Stimulated activated CD4-positive, alpha-beta T cell treated with anti-CD3 and anti-CD28 coated beads, Interleukin-15, amount 100 ng/mL, for 48 hours (primary cell): ENCODE measurements at places on chromosomes 3 and 15.

- no peak for DNase-seq
Observed at GRCh38 chr3:89690646-89691045, 583.2 kb downstream of the EPHA3 start.

DNA sequence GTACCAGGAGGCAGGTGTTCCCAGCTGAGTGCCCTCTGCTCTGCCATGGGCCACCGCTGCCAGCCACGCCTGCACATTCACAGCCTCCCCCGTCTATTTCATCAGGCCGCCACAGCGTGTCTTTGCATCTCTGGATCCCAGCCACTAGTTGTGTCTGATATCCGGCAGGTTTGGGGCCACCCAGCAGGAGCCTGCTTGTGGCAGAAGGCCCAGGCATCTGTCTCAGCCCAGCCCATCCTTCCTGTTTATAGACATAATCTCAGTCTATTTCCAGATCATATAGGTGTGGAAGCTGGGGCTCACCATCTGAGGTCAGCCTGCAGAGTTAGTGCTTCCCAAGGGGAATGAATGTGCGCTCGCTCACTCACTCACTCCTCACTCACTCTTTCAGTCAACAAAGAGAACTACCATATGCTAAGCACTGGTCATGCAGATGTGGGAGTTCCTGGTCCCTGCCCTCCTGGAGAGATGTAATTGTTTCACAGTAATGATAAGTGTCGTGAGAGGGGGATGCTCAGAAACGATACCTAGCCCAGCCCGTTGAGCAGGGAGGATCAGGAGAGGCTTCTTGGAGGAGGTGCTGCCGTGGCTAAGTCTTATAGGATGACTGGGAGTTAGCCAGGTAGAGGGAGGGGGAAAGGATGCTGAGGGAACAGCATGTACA lies 60.6 kb downstream of the FGD5 start:
- DNase-seq: peak; percentile 9

DNA sequence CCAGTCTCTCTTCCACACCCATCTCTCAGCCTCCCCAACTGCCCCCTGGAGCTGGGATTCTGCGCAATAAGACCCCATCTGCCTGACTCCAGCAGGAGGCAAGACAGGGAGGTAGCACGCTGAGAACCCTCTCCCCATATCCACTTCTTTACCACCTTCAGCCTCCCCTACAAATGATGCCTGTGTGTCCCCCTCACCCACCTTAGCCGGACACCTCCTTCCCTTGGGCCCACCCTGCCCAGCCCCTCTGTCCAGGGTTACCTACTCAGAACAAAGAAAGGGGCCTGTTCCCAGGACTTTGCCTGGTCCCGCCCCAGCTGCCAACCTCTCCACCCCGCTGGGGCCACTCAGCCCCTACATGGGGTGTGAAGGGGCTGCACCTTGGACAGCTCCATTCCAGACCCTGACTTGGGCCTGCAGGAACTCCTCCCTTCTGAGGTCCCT lies 40.8 kb upstream of the ATP2B2 start:
- no peak for DNase-seq

- DNase-seq: no peak
Observed at GRCh38 chr15:55750706-55751105, 7.8 kb upstream of the PRTG start.

DNA sequence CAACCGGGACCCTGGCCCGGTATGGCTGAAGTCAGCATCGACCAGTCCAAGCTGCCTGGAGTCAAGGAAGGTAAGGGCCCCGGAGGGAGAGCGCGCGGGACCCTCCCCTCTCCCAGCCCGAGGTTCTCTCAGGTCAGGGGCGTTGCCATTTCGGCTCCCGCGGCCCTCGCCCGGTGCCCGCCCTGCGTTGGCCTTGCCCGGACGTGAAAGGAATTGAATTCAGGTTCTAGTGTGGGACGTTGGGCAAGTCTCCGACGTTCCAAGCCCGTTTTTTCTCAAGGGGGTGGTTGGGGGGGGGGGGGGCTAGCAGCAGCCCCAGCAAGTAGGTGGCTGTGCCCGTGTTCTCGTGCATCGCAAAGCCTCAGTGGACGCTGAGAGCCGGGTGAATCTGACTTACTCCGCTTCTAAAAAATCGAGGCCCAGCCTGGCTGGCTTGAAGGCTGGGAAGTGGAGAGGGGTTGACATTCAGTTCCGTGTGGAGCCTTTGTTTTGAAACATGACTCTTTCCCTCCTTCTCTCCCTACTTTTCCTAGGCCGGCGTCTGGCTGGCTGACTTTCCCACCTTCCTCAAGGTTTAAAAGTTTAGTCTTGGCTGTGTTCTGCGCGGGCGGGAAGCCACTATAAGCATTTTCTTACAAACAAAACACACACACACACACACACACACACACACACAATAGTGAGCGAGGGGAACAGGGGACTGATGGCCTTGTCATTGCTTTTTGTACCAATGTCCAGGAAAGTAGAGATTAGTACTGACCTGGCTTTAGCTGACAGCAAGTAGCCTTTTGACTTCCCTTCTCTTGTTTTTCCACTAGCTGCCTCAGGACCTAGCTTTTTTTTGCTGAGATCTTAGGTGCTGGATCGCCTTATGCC lies at the start of gene UTS2B:
TSS of gene UTS2B (minus strand) at position 873 of the 876 bp plus-strand sequence. CDS start 48,337 bp downstream, outside the sequence.
- no peak for DNase-seq

DNA sequence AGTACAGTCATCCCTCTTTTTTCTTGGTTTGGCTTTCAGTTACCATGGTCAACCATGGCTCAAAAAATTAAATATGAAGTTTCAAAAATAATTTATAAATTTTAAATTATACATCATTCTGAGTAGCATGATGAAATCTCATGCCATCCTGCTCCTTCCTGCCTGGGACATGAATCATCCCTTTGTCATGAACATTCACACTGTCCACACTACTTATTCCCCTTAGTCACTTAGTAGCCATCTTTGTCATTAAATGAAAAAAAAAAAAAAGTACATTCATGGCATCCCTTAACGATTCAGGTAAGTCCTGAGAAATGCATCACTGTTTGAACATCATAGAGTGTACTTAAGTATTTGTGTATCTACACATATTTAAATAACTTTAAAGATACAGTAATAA lies 1046.3 kb downstream of the ROBO2 start:
- DNase-seq: no peak

- DNase-seq: no peak
Observed at GRCh38 chr15:38553071-38553470, 11.5 kb downstream of the RASGRP1 start.

DNA sequence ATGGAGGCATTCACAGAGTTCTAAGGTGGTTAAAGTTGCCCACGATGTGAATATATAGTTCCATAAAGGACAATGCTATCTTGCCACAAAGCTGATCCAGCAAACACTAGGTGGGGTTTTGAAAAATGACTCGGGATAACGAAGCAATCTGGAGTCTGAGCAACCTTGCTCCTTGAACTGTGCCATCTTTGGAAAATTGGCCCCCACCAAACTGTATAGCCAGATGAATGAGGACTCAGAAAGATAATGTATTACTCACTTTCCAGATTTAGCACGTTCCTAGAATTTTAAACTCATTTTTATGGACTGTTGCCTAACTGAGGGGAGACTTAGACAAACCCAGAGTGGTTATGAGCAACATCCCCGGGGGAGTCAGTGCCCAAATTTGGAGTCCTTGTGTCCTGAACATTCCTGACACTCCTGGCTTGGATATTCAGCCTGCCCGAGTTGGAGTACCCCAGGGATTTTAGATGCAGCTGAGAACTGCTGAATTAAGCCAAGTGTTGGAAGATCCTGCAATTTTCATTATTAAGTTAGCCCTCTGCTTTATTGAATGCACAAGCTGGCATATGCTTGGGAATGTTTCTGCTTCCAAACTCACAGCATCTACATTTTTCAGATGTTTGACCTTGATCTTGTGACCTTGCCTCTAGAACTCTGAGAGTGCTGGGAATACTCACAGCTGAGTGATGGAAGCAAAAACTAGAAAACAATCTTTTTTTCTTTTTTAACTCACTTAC lies 8.8 kb upstream of the MAGI1 start:
- DNase-seq: no peak

- no peak for DNase-seq
Observed at GRCh38 chr15:83653639-83654378, at the start of gene ADAMTSL3. Gene ADAMTSL3, plus strand, starts transcription at chr15:83654123. Its CDS starts 1,639 bp downstream, at chr15:83655762.

GRCh38 chr3:93904568-93904967 lies 69.1 kb downstream of the PROS1 start:
- no peak for DNase-seq

- no peak for DNase-seq
Observed at GRCh38 chr3:158458464-158458863, 112.5 kb upstream of the MLF1 start.

DNA sequence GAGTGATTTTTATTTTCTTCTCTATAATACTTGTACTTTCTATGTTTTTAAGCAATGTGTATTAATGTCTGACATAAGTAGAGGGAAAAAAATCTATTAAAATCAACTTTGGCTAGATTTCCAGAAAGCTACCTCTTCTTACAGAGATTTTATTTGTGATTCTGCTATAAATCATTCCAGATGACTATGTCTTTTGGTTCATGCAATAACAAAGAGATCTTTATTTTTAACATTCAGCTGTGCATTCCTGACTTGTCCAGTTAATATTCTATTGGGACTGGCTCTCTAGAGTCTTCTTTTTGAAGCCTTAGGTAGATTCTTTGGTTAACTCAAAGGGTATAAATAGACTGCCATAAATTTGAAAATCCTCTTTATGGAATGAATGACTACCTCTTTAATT lies 74.3 kb upstream of the ARPP21 start:
- DNase-seq: no peak

GRCh38 chr3:100609963-100610362 lies 562 bp downstream of the ADGRG7 start:
- DNase-seq: no peak

DNA sequence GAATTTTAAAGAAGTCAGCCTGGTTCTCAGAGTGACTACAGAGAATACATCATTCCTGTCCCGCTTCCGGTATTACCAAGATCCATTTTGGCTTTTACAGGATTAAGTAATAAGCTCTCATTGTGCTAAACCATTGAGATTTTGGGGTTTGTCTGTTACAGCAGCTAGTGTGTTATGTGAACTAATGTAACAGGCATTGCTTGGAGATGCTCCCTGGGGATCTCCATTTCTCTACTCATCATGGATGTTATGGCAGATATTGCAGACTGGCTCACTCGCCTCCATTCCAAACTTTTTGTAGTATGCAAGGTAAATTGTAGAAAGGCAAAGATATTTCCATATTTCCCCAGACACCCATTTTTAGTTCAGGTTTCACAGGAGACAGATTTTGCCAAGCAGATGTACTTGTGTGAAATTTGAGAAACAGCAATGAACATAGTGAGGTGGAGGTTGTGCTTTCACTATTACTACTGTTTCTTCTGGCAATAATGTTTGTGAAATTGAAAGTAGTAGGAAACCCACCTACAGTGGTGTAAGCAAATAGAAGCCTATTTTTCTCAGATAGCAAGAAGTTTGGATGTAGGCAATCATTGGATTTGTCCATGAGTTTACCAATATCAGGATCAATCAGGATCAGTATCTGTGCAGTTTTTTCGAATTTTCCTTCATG lies 177.1 kb upstream of the GALNT15 start:
- no peak for DNase-seq

- no peak for DNase-seq
Observed at GRCh38 chr3:56989169-56989976, 71.1 kb upstream of the SPATA12 start.

DNA sequence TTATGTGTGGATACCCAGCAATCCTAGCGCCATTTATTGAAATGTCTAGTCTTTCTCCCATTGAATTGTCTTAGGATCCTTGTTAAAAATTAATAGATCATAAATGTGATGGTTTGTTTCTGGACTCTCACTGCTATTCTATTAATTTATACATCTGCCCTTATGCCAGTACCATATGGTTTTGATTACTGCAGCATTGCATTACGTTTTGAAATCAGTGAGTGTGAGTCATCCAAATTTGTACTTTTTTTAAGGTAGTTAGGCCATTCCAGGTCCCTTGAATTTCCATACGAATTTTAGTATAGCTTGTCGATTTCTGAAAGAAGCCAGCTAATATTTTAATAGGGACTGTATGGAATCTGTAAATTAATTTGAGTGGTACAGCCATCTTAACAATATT lies 648.6 kb upstream of the ZNF385D start:
- no peak for DNase-seq

- DNase-seq: no peak
Observed at GRCh38 chr3:195788711-195789581, 22.8 kb downstream of the MUC4 start.

- no peak for DNase-seq
Observed at GRCh38 chr3:37130984-37131859, 43.2 kb downstream of the LRRFIP2 start.

- no peak for DNase-seq
Observed at GRCh38 chr15:72334842-72335241, 14.9 kb upstream of the CELF6 start.

GRCh38 chr3:13689373-13690260 lies 140.7 kb downstream of the FBLN2 start:
- no peak for DNase-seq

DNA sequence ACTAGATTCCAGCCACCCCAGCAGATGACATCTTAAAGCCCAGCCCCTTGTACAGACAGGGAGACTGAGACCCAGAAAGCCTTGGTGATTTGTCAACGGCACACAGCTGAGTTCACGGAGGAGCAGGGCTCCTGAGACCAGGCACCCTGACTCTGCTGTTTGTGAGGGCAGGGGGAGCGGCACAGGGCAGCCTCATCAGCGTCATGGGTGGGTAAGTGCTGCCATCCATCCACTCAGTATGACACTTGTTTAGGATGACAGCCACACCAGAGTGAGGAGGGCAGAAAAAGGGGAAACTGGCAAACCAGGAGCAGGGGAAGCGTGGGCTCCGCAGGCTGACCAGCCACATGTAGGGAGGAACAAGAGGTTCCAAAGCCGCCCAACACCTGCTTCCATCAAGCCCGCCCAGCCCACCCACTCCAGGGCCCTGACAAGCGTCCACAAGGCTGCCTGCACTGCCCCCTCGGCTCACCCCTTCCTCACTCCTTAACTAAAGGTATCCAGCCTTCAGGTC lies 19.9 kb downstream of the RBPMS2 start:
- no peak for DNase-seq

GRCh38 chr3:188021041-188021440 lies 132.9 kb upstream of the LPP start:
- DNase-seq: no peak

GRCh38 chr3:124916837-124917409 lies 17.6 kb downstream of the MUC13 start:
- no peak for DNase-seq

GRCh38 chr3:45123030-45123429 lies 23.1 kb downstream of the CDCP1 start:
- DNase-seq: no peak

DNA sequence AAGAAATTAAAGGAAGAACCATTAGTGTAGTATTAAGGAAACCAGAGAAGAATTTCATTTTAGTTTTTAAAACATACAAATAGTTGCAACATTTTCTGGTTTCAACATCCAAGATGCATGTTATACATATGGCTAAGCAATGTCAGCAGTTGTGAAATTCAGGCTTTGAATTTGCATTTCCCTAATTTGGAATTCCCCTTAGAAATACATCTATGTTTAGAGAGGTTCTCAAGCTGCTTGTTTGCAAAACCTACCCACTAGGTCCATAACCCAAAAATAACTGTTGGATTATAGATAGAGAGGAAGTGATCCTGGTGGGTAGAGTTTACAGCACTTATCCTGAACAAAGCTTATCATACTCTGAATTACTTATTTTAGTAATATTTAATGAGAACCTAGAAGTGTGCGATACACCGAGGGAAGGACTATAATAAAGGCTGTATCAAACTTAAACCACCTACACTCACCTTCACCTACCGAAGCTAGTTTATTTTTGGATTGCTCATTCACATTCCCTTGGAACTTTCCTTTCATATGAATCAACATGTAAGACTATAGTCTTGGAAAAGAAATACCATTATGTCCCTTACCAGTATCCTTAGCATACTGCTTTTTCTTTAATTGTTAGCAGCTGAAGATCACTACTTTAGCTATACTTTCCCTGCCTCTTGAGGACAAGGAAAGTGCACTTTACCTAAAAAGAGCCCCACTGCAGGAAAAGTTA lies 60.6 kb downstream of the CHAC1 start:
- no peak for DNase-seq
